ENCODE measurements at places on chromosomes 16 and 17.
A peak's percentile ranks its signal among the peaks of the same experiment; 100 is the strongest.

DNA sequence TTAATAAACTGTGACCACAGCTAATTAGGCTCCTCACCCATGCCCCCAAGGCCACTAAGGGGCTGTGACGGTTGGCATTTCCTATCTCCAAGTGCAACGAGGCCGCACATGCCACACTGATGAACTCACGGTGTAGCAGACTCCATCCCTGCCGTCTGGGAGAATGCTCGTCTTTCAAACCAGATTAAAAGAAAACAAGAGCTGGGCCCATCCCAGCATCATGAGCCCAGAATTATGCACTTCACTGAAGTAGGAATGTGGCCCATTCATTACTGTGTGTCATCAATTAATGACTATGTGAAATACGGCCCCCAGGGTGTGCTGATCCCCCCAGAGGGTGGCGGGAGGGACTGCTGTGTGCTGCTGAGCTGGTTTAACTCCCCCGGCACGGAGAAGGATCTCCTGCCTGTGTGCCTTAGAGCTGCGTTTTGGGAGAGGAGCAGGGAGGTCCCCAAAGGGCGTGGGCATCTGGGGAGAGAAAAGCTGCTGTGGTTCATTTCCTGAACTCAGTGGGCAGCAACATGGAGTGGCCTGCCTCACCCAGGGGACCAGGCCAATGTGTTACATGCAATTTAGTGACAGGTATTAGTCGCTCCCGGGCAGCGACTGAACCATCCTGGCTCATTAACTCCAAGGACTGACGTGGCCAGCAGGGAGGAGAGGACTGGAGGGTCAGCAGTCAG is 194.5 kb downstream of the FOXL1 start:
- DNase-seq: peak; percentile 96

- DNase-seq: no peak
Measured at GRCh38 chr17:15278380-15278779, 13.3 kb upstream of the PMP22 start.

DNA sequence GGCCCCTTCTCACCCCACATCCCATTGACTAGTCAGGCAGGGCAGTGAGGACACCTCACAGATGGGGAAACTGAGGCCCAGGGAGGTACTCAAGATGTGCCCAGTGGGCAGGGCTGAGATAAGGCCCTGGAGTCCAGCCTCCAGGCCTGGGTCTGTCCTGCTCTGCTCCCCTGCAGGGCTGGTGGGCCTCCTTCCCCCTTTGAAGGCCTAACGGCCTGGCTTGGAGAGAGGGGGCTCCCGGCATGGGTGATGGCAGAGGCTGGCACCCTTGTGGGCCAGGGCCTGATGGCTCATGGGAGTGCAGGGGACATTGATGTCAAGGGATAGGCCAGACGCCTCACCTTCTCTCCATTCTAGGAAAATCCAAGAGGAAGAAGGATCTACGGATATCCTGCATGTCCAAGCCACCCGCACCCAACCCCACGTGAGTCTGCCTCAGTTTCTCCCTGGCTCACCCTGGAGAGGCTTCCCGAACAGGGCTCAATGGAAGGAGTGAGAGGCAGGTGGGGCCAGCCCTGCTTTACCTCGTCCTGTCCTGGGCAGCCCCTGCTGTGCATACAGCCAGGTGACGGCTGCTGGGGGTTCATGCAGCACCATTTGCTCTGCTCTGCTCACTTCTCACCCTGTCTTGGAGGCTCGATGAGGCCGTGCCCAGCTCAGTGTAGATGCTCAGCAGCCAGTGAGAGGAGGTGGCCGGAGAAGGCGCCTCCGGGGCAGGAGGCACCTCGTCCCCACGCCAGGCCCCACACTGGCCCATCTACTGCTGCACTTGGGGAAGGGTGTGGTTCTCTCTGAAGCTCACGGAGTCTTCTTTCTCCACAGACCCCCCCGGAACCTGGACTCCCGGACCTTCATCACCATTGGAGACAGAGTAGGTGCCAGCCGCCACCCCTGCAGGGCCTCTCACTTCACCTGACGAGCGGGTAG is 13.8 kb downstream of the MAP2K3 start:
- no peak for DNase-seq

DNA sequence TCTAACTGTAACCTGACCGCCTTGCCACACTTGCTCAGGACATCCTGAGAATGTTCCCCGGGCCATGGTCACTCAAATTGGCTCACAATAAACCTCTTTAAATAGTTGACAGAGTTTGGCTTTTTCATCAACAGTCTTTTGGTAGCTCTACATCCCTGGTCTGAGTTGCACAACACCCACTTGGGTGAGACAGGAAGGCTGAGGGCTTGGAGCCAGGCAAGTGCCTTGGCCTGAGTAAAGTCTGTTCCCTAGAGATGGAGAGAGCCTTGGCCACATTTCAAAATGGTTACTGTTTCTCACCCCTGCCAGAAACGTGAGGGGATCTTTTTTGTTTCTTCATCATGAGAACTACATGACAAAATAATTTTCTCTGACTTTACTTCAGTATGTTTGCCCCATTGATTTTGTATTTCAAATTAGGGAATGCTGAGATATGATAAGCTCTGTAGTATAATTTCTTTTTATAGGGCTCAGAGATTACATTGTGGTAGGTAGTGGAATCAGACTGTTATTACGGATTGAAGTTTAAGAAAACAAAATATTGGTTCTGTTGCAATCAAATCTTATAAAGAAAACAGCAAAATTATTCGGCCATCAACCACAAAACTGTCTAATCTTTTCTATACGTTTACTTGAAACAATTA is 53.9 kb upstream of the NETO2 start:
- no peak for DNase-seq

- no peak for DNase-seq
Measured at GRCh38 chr16:67242138-67242730, 5.0 kb downstream of the FHOD1 start.

DNA sequence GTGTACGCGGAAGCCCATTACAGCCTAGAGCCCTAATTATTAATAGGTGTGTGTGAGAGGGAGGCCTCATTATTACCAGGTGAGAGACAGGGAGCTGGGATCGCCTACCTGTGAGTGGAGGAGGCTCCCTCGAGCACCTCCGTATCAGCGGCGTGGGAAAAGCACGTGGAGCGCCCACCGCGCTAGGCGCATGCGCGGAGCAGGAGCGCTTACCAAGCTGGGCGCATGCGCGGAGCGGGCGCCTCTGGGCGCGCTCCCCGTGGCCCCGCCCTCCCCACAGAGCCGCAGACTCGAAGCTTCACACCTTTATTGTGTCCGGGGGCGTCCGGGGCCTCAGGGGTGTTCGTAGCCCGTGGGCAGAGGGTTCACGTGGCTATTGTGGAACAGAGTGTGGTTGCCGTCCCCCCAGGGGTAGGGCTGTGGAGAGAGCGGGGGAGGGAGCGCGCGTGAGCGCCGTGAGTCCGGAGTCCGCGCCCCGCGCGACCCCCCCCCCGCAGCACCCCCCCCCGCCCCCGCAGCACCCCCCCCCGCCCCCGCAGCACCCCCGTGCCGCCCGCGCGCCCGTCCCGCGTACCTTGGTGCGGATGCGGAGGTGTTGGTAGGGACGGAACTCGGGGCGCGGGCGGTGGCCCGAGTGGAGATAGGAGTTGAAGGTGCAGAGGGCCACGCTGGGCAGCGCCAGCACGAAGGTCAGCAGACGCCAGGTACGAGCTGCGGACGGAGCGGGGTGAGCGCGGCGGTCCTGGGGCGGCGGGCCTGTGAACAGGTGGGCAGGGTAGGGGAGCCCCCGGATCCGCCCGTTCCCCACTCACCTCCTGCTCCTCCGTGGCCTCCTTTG is 500 bp downstream of the COX6A2 start:
- no peak for DNase-seq

- no peak for DNase-seq
Measured at GRCh38 chr16:30656974-30657865, 1.0 kb upstream of the FBRS start.

- DNase-seq: no peak
Measured at GRCh38 chr16:85124636-85125346, 12.5 kb upstream of the CIBAR2 start.

DNA sequence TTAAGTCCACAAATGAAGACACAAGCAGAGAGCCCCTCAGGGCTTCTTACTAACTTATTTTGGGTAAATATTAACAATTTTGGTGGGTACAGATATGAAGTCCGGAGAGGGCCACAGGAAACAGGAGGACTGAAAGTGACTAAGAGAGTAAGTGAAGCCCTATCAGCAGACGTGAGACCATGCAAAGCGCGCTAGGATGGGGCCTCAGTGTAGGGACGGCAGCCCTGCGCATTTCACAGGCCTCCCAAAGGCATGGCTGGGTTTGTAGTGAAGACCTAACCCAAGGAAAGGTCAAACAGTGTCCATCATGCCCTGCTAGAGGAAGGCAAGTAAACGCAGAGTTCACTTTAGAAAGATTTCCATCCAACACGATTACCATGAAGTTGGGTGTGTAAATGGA is 60.0 kb upstream of the SREBF1 start:
- DNase-seq: no peak

GRCh38 chr16:89120281-89120680 is 26.6 kb downstream of the ACSF3 start:
- DNase-seq: no peak

- DNase-seq: no peak
Measured at GRCh38 chr17:59641799-59642484, 22.2 kb downstream of the CLTC start.

DNA sequence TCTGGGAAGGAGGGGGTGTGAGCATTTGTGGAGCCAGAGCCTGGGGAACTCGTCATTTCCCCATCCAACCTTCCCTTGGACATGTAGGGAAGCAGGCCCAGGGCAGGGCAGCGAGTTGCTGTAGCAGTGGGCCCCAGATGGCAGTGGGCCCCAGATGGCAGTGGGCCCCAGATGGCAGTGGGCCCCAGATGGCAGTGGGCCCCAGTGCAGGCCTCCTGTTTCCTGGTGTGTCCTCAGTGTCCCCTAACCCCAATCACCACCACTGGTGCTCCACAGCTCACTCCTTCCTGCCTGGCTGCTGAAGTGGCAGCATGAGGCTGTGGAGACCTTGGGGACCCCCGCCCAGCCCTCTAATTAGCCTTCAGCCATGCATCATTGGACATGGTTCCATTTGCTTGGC is 4.5 kb downstream of the KCNJ12 start:
- no peak for DNase-seq

- peak; percentile 21 for DNase-seq
Measured at GRCh38 chr16:86732621-86733295, 154.4 kb downstream of the FOXL1 start.
